Activated naive CD8-positive, alpha-beta T cell treated with anti-CD3 and anti-CD28 coated beads for 36 hours (primary cell): ENCODE measurements at places on chromosomes 4 and X. TPM values are rescaled to one million over a fixed set of nuclear protein-coding genes. Genes with fewer than 3 reads are reported as not detected.

Gene H2BW1
- not detected for total RNA-seq

Gene CT47B1
- total RNA-seq = not detected

Gene P2RY10
- total RNA-seq = 54.5 TPM

Gene PDCL2
- total RNA-seq = not detected

Gene ARX
- total RNA-seq = not detected

Gene PLAC1
- total RNA-seq = not detected

Gene NSG1
- 3.8 TPM for total RNA-seq

Gene F8
- total RNA-seq = 4.3 TPM

DNA sequence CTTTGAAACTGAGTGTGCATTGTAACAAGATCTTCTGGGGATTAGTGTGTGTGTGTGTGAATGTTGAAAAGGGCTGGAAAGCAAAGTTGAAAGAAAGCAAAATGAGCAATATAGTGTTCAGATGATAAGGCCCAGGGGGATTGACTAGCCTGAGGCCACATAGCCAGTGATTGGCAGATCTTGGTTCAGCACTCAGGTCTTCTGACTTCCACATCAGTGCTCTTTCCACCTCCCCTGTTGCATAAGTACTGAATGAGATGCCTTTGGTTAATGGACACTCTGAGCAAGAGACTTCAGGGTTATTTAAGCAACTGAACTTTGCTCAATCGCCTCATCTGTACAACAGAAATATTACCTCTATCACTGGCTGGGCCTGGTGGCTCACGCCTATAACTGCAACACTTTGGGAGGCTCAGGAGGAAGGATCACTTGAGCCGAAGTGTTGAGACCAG, 120.4 kb downstream of the TMEM164 start:
- DNase-seq = no peak

DNA sequence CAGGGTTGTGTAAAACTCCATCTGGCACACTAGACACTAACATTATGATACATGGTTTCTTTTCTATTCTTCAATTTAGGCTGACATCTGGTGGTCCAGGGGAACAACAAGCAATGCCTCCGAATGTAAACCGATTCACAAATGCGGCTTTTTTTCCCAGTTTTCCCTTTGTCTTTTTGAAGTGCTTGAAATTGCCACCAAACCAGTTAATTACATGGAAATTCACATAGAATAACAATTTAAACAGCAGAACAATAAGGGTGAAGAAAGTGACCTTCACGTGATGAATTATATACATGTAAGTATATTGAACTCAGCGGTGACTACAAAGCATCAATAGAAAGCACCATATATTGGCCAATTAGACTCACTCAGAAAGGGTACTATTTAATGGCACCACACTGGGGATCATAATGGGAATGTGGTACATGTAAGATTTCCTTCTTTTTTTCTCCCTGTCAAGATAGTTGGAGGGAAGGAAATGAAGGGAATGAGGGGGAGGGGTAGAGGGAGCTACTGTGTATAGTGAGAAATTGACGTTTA, 103.9 kb downstream of the MMRN1 start:
- DNase-seq = no peak

- no peak for DNase-seq
These were observed 44.0 kb upstream of the IGFBP7 start for GRCh38 chr4:57154191-57154590.

- DNase-seq = no peak
These were observed 1.6 kb downstream of the REST start for GRCh38 chr4:56909086-56909894.

- no peak for DNase-seq
These were observed at the start of gene SLITRK2 for GRCh38 chrX:145817331-145818185. Gene SLITRK2, plus strand, starts transcription at chrX:145817829. Its CDS starts 4,597 bp downstream, at chrX:145822426.

DNA sequence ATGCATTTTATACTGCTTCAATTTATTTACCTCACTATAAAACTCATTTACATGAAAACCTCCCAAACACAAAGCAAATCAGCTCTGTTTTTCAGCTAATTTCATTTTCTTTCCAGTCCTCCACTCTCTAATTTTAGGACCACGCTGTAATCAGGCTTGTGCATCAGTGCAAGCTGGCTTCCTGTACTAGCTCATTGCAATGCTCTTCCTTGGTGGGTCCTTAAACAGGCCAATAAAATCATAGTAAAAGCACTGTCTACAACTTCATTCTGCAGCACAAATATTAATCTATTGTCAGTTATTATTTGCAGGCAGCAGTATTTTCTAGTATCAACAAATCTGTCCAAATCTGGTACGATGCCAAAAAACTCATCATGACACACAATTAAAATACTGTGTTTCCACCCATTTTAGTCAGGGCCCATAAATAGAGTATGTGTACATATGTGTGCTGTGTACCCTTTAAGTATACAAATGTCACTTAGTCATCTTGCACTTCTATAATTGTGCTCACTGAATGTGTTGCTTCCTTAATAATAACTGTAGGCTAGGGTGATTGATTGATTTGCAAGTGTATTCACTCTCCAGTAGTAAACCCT, 178.2 kb upstream of the HCCS start:
- no peak for DNase-seq

DNA sequence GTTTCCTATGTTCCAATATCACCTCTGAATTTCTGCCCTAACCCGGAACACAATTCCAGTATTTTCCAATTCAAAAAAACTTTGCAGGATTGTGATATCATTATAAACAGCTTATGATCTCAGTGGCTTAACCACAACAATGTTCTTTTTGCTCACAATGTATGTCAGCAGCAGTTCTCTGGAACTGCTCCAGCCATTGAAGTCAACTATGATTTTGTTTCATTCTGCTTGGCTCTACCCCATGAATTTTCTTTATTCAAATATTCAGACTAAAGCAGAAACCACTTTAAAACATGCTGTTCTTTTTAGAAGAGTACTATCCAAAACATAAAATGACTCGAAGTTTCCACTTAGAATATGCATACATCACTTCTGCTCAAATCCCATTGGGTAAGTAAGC, 1611.1 kb downstream of the ARAP2 start:
- no peak for DNase-seq

DNA sequence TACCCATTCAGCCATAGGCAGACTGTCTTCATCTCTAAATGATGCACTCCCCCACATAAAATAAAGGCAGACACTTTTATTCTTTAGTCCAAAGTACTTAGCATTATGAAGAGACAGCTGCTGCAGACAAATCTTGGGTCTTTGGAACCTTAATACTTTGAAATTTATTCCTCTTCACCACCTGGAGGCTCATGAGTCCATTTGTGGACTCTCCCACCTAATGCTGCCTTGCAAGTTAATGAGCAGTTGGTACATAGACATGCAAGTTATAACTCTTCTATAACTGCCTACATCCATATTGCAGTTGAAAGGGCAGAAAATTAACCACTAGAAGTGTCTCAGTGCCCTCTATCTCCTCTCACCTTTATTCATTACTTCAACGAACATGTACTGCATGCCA, 118.6 kb upstream of the CPEB2 start:
- no peak for DNase-seq

- no peak for DNase-seq
These were observed 434.9 kb upstream of the GALNTL6 start for GRCh38 chr4:171378323-171378722.

- no peak for DNase-seq
These were observed 131.6 kb upstream of the SCML1 start for GRCh38 chrX:17605676-17606075.

DNA sequence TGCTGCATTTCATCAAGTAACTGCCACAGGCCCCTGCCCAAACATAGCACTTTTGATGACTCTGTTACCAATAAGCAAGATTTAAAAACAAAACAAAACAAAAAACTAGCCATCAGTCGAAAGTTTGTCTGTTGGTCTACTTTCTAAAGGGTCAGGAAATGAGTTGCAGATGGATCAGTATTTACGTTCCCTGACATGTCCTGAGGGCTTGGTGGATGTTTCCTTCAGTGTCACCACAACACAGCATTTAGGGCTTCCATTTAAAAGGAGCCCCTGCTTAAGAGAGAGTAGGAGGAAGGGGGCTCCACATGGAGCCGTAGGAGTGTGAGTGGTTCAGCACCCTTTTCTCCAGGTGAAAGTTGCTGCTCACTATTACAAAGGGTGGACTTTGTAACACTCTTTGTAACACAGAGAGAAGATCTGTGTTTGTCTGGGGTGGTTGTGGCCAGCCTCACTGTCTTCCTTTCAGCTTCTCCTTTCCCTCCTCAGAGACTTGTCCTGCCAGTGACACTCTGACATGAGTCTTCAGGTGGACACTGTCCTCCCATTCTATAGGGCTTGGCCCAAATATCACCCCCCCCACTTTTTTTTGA, 167.5 kb upstream of the PDE5A start:
- no peak for DNase-seq

DNA sequence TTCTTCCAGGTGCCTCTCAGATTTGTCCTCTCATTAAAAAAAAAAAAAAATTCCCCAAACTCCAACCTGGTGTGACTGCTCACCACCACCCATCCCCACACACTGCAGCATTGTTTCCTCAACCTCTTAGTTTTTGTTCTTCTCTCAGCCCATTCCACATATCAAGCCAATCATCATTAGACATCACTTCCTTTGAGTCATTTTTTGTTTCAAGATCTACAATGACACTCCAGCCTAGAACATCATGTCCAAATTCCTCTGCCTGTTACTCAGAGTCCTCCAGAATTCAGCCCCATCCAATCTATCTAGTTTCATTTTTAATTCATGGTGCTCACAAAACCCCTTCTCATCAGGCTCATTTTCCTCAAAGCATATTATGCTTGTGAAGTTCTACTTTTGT, 262.5 kb upstream of the TEX13A start:
- no peak for DNase-seq

GRCh38 chr4:44583393-44583792, 68.0 kb downstream of the YIPF7 start:
- DNase-seq = no peak

DNA sequence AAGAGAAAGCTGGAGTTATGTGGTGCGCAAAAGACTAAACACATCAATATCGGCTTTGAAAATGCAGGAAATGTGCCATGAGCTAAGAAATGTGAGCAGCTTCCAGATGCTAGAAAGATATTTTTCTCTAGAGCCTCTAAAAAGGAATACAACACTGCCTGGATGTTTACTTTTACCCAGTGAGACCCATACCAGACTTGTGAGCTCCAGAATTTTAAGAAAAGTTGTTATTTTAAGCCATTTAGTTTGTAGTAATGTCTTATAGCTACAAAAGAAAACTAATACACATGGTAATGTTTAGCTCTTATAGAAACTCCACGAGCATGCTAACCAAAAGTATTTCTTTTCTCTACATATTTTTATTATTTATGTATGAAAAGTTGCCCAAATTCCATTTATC, 1389.4 kb downstream of the C4orf33 start:
- DNase-seq = no peak

DNA sequence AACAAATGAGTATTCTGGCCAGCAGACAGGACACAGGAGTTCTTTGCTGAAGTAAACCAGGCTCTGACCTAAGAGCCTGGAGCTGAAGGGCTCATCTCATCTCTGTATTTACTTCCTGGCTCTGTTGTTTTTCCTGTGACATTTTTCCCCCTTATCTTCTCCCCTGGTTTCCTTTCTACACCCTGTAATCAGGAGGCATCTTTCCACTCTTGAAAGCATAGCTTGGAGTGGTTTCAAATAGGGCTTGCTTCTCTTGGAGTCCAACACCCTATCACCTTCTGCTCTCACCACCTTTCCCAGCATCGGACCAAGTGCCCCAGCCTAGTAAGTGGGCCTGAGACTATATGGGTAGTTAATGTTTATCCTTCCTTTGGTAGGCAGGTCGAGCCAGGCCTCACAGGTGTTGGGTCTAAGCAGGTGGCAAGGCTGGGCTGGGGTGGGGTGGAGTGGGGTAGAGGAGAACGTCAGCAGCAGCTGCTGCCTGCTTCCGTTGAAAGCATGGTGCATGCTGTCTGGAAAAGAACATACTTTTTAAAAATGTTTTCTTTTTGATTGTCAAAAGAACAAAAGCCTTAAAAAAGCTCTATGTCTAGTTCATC, 1.2 kb downstream of the DRP2 start:
- DNase-seq = no peak

GRCh38 chr4:56475917-56476316, 8.5 kb downstream of the SRP72 start:
- DNase-seq = no peak

DNA sequence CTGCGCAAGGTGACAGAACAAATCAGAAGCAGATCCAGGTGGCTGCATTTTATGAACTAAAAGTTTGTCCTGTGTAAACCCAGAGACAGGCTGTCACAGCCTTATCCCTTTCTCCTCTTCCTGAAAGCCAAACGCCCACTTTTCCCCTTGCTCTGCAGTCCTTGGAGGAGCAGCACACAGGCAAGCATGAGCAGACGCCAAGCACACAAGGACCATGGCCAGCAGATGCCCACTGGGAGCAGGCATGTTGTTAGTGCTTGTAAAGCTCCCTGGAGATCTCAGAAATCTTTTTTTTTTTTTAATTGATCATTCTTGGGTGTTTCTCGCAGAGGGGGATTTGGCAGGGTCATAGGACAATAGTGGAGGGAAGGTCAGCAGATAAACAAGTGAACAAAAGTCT, 11.5 kb upstream of the HOPX start:
- no peak for DNase-seq

DNA sequence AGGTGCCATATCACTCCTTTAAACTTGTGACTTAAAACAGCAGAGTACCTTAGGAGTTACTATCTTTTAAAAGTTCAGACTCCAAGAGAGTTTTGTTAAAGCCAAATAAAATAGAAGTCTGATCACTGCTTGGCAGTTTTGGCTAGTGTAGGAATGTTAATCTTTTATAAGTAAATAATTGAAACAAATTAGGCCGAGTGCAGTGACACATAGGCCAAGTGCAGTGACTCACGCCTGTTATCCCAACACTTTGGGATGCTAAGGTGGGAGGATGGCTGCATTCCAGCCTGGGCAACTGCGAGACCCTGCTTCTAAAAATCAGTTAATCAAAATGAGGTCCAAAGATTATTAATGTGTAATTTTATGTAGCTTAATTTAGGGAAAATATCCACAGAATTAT, 37.2 kb downstream of the WDR44 start:
- no peak for DNase-seq

GRCh38 chr4:46506876-46507275, 116.9 kb upstream of the GABRA2 start:
- no peak for DNase-seq

- no peak for DNase-seq
These were observed 983.1 kb upstream of the PABPC4L start for GRCh38 chr4:135184715-135185114.

DNA sequence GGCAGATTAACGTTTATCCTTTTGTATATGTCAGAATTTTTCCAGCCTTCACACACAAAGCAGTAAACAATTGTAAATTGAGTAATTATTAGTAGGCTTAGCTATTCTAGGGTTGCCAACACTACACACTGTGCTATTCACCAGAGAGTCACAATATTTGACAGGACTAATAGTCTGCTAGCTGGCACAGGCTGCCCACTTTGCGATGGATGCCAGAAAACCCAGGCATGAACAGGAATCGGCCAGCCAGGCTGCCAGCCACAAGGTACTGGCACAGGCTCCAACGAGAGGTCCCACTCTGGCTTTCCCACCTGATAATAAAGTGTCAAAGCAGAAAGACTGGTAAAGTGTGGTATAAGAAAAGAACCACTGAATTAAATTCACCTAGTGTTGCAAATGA, 94.8 kb downstream of the TET2 start:
- DNase-seq = no peak
